NCI-H524 treated with DMSO at 0.1 percent for 48 hours (cell line): ENCODE measurements at places on chromosomes 12 and 14.

- DNase-seq: no peak
These were observed 280.2 kb downstream of the TMEM121 start for GRCh38 chr14:105806568-105806967.

DNA sequence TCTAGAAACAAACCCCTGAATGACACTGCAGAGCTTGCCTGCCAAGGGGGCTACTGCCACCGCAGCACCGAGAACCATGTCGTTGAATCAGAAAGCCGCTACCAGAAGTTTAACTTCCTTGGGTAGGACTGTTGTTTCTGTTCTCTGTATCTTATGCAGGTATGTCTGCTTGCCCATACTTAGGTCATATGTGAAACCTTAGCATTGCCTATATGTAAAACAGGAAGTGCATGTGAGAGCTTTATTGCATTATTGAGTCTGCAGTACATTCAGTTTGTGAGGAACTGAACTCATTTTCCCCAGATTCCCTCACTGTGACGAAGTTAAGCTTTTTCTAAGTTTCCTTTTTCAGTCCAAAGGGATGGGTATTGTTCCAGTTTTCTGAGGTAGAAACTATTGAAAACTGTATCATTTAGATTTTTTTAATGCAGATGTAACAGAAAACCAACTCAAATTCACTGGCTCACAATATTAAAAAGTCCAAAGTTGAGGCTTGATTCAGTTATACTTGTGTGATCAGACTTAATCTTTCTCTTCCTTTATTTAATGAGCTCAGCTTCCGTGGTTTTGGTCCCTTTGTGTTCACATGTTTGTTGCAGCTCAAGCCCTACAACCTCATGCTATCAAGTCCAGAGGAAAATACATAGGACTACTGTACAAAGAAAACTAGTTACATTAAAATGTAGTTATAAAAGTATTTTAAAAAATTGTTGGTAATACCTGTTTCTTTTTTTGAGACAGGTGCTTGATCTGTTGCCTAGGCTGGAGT, 6.9 kb downstream of the FBXO34 start:
- DNase-seq: no peak

DNA sequence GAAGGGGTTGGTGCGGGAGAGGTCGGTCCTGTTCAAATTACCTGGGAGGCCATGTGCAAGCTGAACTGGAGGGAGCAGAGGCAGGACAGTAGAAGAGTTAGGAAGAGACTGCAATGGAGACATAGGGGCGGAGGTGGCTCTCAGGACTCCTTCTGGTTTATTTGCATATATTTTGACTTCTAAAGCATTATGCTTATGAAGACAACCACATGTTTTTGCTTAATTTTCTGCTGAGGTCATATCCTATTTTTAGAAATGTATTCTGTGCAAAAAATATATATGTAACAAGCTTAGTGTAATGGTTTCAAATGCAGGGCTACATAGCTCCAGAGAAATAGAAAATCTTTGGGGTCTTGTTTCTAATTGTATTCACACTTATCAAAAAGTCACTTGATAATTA, 137.0 kb upstream of the MDM1 start:
- no peak for DNase-seq

DNA sequence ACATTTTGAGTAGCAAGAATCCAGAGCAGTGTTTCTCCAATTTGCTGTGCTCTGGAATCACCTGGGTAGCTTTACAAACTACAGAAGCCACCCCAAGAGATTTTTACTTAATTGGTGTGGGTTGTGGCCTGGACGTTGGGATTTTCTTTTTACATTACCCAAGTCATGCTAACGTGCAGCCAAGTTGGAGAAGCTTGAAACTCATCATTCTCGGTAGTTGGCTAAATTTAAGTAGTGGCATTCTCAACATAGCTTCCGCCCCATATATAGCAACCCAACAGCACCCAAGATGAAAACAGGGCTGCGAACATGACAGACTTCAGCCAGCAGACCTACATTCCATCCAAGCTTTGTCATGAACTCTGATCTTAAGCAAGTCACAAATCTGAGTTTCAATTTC, 25.0 kb downstream of the DAD1 start:
- DNase-seq: no peak

GRCh38 chr14:71491931-71492330, 440.3 kb upstream of the RGS6 start:
- DNase-seq: no peak
